Fibroblast of villous mesenchyme (primary cell): ENCODE measurements at places on chromosomes 5 and 9. TPM values are rescaled to one million over a fixed set of nuclear protein-coding genes. Genes with fewer than 3 reads are reported as not detected.

SLC6A7 gene
- under 0.01 TPM in 2 replicates for total RNA-seq

ASTN2 gene
- 3.9 and 5.6 TPM in 2 replicates for total RNA-seq

FAM200C gene
- total RNA-seq = 2.9 and 4.7 TPM in 2 replicates

DNA sequence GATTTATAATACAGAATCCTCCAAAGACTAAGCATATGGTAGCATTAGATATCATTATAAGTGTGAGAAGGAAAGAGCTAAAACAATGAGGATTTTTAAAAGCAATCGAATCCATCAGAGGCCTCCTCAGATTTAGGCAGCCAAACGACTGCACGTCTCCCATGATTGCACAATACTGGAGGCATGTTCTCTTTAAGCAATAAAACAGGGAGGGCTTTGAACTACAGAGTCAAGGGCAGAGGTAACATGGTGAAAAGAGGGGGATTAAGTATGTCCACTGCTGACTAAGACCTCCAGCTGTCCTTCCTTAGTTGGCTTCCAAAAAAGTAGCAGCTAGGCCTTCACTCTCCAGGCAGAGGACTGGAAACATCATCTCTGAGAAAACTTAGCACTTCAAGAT, 298.7 kb upstream of the RGMB start:
- peak; percentile 74 for DNase-seq

DNA sequence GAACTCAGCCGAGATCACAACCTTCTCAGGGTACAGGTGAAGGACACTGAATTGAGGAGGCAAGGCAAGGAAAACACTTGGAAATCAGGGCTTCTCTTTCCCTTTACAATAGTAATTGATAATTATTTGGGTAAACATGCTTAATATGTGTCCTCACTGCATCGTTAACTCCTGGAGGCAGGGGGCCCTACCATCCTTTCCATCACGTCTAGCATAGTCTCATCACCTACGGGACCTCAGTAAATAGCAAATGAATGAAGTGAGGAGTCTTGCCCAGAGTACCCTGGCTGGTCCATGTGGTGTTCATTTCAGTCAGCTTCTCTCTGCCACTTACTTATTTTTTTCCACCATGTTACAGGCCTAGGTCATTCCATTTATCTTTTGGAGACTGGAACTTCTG, 2.3 kb downstream of the F2RL1 start:
- DNase-seq = no peak

DNA sequence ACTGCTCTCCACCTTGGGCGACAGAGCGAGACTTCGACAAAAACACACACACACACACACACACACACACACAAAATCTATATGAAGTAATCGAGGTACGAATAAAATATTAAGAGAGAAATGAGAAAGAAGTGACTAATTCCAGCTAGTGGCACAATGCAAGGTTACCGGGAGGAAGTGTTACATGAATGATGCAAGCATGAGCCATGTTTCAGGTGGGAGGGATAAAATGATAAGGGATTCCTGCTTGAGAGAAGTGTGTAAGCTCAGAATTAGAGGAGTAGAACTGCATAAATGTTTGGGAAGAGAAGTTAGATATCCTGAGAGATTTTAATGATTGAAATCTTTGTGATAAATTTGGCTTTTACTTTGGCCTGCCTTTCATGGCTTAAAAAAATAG, 18.8 kb downstream of the HAPLN1 start:
- DNase-seq = no peak

DNA sequence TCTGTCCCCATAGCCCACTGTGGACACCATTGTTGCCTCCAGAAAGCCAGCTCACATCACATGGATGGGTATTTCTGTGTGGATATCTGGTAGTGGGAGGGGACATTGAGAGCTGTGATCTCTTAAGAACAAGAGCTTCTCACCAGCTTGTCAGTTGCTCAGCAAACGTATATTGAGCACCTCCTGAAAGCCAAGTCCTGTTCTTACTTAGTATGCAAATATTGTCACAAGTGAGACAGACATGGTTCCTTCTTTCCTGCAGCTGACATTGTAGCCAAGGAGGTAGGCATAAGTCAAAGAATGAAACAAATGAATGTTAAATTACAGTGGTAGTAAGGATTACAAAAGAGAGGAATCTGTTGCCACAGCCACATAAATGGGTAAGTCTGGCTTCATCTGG, 3.8 kb downstream of the TCOF1 start:
- no peak for DNase-seq

- no peak for DNase-seq
These were observed 80.7 kb upstream of the PITX1 start for GRCh38 chr5:135114759-135115158.

GRCh38 chr9:2576631-2577030, 45.0 kb upstream of the VLDLR start:
- no peak for DNase-seq

DNA sequence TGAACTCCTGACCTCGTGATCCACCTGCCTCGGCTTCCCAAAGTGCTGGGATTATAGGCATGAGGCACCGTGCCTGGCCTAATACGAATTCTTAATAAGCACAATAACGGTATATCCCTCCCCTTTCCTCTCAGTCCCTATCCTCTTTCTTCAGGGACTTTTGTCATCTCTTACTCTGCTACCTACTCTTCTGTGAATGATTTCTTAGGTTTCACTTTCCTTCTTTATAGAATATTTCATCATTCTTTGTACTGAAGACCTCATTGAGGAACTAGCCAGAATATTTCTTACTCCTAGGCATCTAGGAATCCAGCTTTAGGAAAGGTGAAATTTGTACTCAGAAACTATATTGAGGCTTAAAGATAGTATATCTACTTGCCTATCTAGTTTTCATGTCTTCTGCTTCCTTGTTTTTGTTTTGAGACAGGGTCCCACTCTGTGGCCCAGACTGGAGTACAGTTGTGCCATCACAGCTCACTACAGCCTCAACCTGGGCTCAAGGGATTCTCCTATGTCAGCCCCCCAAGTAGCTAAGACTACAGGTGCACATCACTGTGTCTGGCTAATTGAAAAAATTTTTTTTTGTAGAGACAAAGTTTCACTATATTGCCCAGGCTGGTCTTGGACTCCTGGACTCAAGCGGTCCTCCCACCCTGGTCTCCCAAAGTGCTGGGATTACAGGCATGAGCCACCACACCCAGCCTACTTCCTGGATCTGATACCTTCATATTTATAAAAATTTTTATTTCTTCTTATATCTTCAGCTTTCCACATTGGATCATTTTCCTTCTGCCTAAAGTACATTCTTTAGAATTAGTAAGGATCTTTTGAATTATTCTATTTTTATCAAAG, 69.7 kb downstream of the GPBP1 start:
- no peak for DNase-seq

DNA sequence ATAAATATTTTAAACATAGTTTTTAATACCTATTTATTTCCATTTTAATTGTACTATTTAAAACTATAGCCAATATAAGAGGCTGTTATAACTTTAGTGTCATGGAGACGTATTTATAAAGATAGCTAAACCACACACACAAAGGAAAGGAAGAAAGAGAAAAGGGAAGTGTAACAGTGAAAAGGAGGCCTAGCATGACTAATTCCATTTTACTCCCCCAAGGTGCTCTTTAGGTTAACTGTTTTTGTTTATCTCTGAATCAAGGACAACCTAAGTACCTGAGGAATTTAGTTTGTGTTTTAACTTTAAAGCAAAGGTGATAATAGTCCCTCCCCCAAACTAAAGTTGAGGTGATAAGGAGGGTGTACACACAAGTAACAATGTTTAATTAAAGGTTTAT, 1188.9 kb upstream of the C9orf72 start:
- no peak for DNase-seq

DNA sequence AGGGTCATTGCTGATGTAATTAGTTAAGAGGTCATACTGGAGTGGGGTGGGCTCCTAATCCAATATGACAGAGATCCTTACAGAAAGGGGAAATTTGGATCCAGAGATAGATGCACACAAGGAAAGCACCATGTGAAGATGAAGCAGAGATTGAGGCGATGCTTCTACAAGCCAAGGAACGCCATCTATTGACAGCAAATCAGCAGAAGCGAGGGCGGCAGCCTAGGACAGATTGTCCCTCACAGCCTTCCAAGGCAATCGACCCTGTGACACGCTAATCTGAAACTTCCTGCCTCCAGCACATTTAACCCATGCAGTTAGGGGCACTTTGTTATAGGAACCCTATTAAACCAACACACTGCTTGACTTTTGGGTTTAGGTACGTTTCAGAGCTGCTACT, 285.1 kb upstream of the DAP start:
- DNase-seq = peak; percentile 11

- DNase-seq = no peak
These were observed 408.8 kb upstream of the ACTBL2 start for GRCh38 chr5:57891443-57891842.

- no peak for DNase-seq
These were observed 93.7 kb downstream of the NDFIP1 start for GRCh38 chr5:142202282-142202681.

DNA sequence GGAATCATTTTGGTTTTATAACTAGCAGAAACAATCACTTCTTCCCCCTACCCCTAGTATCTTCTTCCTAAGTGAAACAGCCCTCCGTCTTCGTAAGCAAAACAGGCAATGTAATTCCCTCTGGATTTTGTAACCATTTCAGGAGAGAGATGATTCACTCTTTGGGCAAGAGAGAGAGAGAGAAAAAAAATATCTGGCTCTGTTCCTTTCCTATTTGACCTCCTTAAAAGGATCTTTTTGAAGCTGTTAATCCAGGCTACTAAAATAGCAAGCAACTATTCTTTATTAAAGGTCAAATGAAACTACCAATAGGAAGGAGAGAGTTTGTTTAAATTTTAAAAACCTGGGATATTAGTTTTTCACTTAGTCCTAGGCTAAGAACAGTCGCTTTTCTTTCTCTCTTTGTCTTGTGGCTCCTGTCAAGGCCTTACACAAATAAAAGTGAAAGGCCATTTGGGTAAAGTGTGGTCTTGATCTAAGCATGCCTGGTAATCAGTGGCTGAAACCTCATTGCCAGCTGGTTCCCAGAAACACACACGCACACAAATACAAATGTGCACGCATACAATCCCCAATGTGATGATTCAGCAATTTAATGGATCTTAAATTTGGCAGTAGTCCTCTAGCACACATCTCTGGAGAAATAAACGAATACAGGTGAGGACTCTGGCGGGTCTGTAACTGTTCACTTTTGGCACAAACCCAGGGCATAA, 70.2 kb downstream of the PRUNE2 start:
- peak; percentile 76 for DNase-seq
